GM23248 (cell line): ENCODE measurements at places on chromosomes 12 and 14. TPM values are rescaled to one million over a fixed set of nuclear protein-coding genes. Genes with fewer than 3 reads are reported as not detected.

DNA sequence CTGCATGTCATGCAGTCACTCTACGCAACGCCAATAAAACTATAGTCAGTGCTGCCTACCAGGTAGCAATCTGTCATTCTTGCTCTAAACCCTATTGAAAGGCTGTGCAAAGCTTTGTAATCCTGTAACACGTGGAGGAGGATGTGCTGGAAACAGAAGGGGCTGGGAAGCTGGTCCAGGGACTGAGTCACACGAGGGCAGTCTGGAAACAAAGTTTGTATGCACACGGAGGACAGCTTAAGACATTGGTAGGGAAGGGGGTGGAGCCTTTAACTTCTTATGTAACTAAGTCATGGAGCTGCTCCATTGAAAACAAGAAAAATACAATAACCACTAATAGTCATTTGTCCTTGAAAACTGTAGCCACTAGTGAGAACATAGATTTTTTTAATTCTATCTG is 128.0 kb downstream of the BCAT1 start:
- peak; percentile 59 for DNase-seq

GRCh38 chr12:18468246-18469075 is 207.1 kb downstream of the PIK3C2G start:
- DNase-seq: peak; percentile 83

DNA sequence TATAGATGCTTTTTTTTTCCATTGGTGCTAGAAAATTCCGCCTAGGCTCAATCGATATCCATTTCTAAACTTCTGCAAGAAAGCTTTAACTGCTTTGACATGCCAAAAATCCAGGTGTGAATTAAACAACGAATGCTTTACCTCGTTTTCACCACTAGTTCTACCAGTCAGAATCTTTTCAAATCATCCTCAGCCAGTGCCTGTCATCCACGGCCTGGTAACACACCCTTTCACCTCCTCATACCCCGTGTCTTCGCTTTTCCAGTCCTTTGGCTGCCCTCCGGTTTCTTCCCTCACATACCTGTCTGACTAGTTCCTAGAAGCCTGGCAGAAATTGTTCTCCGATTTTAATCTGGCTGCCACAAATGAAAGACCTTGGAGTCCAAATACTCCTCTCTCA is 1.4 kb upstream of the PHC1 start:
- DNase-seq: peak; percentile 22

DNA sequence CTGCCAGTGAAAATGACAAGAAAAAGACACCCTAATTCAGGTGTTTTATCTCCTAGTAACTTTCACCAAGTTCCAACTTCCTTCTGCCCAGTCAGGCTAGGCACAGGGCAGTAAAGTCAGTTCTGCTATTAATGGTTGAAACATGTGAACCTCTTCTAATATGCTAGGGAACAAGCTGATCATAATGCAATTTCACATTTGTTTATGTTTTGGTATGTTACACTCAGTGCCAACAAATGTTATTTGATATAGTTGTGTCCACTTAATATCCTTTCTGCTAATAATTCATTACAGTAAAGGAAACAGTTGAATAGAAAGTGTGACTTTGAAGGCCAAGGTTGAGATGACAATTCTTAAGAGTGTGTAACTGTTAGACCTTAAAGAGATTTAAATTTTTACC is 17.2 kb downstream of the NT5DC3 start:
- no peak for DNase-seq

DNA sequence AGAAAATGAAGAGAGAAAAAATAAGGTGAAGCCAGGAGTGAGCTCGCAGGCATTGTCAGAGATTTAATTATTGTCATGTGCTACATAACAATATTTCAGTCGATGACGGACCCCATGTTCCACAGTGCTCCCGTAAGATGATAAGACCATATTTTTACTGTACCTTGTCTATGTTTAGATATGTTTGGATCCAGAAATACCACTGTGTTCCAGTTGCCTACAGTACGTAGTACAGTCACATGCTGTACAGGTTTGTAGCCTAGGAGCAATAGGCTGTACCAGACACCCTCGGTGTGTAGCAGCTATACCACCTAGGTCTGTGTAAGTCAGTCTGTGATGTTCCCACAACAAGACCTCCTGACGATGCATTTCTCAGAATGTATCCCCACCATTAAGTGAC is 137.5 kb downstream of the FBXL14 start:
- DNase-seq: no peak

DNA sequence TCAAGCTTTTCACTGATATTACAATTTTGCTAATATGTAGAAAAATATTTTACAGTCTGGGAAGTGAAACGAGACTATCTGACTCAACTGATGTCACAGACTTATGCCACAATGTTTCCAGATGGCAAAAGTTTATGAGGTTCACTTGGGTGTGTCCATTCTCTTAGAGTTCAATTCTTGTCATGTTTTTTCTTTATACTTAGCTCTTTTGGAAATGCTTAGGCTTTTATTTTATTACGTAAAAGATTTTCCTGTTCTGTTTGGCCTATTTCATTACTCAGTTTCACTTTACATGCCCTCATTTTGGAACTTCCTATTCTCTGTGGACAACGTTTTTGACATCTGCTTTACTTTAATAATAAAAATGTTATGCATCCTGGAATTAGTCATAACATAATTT is 2.1 kb upstream of the PDZRN4 start:
- DNase-seq: peak; percentile 4

DNA sequence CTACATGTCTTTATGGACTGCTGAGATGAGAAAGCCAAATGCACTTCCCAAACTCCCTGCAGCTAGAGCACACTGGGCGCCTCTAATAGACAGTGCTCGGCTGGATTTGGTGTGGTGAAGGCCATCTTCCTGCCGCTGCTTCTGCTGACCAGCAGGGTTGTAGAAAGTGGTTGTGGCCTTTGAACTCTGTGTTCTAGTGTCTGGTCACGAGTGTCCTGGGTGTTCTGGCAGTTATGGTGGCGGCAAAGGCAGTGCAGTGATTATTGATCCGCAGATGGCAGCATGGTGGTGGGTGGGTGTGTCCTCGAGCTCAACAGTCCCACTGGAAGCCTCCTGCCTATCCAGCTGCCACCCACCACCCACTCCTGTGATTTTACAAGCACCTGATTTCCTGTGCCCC is 43.4 kb downstream of the SMIM41 start:
- DNase-seq: no peak

- DNase-seq: no peak
Measured at GRCh38 chr12:62977883-62978282, 42.9 kb upstream of the PPM1H start.

DNA sequence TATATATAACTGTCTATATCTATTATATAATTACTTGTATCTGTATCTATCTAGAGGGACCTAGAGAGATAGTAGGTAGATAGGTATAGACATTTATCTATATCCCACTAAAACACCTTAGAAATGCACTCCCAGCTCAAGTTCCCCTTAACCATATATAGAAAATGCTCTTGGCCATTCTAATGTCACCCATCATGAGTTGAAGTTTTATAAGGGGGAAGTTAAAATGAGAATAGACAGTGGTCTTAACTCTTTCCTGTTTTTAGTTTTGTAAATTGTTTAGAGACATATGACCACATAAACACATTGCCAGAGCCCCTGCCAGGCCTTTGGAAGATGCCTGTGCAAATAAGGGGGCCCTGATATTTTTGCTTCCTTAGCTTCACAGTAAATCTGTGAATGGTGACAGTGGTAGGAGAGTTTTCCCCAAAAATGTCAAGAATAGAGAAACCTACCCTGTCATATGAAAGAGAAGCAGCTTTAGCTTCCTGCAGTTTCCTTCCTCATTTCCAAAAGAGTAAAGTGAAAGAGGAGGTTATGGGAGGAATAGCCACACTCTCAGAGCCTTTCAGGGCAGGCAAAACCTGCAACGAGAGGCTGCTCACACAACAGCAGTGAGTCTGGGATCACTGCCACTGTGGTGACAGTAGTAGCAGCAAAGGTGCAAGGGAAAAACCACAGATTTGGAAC is 45.5 kb downstream of the MGST1 start:
- DNase-seq: no peak

BIN2 gene
- total RNA-seq: not detected in 2 replicates

FAM186B gene
- 0.22 and 1.4 TPM in 2 replicates for total RNA-seq

FGD4 gene
- 3.4 and 3.5 TPM in 2 replicates for total RNA-seq

TAMALIN gene
- 2.2 and 5.9 TPM in 2 replicates for total RNA-seq
